ENCODE measurements at places on chromosomes 4 and X.
A peak's percentile ranks its signal among the peaks of the same experiment; 100 is the strongest.

- no peak for DNase-seq
Measured at GRCh38 chr4:114077610-114078009, 98.2 kb upstream of the ARSJ start.

- no peak for DNase-seq
Measured at GRCh38 chr4:159079074-159079473, 23.8 kb upstream of the RAPGEF2 start.

- no peak for DNase-seq
Measured at GRCh38 chr4:174635732-174636131, 113.4 kb upstream of the HPGD start.

DNA sequence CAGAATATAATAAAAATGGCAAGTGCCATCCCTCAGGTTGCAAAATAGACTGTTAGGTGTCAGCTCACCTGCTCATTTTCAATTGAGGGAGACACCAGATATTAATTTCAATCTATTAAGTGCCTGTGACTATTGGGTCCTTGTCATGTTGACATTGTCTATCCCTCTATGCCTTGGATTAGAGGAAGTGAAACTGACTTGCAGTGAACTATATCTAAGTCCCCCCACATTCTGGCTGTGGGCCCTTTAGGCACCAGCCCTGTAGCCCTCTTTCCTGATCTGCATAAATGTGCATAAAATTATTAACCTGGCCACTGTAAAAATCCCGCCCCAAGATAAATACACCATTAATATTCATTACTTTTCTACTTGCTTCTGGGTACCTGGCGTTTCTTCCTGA, 293.0 kb upstream of the CLNK start:
- DNase-seq: no peak

GRCh38 chr4:67744561-67745283, 9.5 kb downstream of the GNRHR start:
- no peak for DNase-seq

GRCh38 chrX:51151734-51152133, 180.9 kb upstream of the NUDT10 start:
- DNase-seq: no peak

DNA sequence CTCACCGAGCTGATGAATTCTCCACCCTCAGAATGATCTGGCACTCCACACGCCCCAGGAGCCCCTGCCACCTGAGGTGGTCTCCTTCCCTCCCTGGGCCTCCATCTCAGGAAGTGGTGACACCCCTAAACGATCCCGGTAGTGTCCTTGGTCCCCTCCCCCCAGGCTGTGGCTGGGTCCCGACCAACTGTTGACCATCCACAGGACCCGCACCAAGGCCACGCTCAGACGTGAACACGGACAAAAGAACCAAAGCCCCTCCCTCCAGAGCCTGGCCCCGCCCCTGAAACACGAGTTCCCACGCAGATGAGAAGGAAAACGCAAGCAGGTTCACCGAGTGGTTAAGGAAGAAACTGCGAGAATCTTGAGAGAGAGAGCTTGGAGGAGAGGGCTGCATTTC, 16.6 kb downstream of the LRPAP1 start:
- no peak for DNase-seq

- DNase-seq: no peak
Measured at GRCh38 chr4:42391981-42392380, 5.3 kb upstream of the SHISA3 start.

- DNase-seq: no peak
Measured at GRCh38 chr4:140046543-140046942, 107.4 kb downstream of the MAML3 start.

- no peak for DNase-seq
Measured at GRCh38 chr4:99723612-99724011, 66.0 kb upstream of the C4orf54 start.

DNA sequence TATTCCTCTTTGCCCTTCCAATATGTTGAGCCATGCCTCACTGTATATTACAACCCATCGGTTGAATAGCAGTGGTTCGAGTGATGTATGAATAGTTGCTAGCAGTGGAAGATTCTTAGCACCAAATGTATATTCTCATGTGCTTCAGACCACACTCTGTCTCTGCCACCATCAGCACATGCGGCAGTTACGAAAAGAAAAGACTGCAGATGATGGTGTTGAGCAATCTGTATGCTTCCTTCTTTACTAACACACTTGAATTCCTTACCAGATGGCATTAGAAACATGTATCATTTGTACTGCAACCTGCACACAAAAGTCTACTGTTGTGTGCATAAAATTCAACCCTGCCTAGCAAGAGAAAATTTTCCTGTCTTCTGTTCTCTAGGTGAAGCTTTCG, 214.6 kb downstream of the ENOX2 start:
- DNase-seq: no peak

DNA sequence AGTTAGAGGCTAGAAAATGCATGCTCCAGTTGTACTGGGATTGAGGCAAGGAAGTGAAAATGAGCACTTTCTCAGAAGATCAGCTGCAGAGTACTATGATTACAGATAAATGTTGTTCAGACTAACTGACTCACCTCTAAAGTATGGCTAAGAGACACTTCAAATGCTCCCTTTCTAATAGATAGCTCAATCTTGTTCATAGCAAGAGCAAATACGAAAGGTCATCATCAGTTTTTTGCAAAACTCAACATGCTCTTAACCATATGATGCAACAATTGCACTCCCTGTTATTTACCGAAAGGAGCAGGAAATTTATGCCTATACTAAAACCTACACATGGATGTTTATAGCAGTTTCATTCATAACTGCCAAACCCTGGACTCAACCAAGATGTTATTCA, 838.4 kb upstream of the INTU start:
- no peak for DNase-seq

- peak; percentile 64 for DNase-seq
Measured at GRCh38 chr4:54233697-54234496, 4.8 kb downstream of the PDGFRA start.

DNA sequence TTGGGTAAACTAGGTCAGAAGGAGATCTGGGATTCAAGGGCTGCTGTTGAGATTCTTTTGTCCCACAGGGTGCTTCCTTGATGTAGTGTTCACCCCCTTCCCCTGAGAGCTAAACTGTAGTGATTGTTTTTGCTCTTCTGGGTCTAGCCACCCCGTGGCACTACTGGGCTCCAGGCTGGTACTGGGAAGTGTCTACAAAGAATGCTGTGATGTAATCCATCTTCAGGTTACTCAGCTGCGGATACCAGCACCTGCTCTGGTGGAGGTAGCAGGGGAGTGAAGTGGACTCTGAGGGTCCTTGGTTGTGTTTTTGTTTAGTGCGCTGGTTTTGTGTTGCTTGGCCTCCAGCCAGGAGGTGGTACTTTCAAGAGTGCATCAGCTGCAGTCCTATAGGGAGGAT, 365.5 kb downstream of the ZNF674 start:
- DNase-seq: no peak

DNA sequence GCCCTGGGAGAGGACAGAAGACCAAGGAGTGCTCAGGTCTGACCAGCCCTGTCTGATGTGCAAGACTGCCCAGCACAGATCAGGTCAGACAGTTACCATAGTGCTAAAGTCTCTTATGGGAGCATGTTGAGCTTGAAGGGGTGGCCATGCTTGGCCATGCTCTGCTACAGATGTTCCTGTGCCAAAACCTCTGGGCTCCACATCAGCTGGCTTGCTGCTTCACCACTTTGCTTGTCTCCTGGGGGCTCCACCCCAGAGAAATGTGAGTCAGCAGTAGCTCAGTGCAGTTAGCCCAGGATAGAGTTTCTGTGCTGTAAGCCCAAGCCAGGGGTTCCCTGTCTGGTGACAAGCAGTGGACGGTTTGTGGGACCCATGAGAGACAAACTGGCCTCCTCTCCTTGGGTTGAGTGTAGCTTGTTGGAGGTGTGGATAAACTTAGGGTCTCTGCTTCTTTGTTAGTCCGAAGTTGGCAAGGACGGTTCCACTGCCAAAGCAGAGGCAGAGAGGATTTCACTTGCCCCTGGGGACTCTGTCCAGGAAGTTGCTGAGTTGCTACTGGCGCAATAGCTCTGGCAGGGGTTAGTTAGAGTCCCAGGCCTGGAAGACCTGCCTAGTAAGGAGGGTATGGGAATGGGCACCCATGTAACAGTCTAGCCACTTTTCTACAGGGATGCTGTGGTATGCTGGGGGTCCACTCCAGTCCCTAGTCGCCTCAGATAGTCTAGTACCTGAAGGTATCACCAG, 8.7 kb upstream of the TMSB15C start:
- no peak for DNase-seq

DNA sequence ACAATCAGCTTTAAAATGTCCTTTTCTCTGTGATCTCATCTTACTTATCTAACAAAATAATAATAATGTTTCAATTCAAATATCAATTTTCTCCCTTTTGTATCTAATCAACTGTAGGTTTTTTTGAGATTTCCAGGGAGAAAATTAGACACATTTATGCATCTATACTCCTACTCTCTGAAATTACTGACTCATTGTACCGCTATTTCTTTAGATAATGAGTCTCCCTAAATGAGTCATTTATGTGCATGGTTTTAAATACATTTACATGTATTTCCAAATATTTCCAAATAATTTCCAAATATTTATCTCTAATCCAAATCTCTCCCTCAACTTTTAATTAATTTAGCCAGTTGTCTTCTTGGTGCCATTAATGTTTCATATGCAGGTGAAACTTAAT, 621.0 kb downstream of the TECRL start:
- DNase-seq: no peak

DNA sequence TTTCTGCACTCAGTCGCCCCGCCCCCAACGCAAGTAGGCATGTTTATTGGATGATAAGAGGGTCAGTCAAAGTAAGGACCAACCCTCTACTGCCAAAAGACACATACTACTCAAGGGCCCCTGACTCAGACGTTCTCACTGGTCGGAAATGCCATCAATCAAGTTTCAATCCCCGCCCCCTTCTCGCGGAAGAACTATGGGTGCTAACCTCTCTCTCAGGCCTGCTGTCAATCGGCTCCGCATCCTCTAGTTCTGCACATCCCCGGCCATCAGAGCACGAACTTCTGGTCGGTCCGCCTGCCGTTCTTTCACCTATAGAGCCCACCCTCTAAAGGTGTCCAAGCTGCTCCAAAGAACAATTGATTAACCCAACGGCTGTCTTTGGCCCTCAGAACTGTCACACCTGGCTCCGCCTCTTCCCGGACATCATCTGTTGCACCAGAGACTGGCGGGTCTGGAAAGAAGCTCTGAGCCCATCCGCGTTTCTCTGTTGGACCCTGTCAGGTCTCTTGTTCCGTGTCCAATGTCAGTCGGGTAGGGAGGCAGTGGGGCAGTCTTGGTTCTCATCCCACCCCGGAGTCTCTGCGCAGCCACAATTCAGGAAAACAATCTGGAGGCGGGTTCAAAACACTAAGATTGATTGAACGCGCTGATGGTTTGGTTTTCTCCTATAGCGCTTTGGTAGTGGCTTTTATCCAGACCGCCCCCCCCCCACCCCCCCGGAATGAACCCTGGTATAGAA, 15.2 kb downstream of the NDUFB11 start:
- peak; percentile 84 for DNase-seq

GRCh38 chr4:124167602-124168001, 544.9 kb downstream of the ANKRD50 start:
- DNase-seq: no peak

DNA sequence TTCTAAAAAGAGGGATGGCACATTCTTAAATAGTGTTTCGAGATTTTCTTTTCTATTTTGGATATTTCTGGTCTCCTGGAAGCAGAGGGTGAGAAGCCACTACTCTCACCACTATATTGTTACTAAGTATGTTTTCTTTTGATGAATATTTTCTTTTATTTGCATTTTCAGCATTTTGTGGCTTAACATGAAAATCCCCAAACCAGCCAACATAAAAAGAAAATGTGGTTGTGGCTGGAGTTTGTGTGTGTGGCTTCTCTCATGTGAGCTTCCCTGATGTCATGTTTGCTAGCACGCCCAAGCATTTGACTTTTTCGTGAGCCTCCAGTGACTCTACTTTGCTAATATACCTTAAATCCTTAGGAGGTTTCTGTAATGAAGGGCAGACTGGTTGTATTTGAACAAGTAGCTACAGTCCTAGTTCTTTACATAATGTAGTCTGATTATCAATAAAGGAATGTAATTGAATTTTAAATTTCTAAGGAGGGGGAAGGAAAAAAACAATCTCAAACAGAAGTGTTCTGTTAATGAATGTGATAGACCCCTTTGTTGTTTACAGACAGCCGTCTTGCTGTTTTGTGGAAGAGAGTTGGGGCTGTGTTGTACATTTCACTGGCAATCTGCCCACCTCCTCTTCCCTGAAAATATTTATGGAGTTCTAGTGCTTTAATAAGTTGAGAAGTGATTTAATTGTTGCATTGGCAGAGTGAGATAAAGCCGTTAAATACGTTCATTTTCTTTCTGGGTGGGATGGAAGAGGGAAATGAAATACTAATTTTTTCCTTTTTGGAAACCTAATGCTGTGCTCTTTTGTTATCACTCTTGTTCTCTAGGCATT, 114.6 kb downstream of the ARHGAP10 start:
- no peak for DNase-seq

- DNase-seq: no peak
Measured at GRCh38 chr4:48651914-48652313, 128.2 kb downstream of the FRYL start.

DNA sequence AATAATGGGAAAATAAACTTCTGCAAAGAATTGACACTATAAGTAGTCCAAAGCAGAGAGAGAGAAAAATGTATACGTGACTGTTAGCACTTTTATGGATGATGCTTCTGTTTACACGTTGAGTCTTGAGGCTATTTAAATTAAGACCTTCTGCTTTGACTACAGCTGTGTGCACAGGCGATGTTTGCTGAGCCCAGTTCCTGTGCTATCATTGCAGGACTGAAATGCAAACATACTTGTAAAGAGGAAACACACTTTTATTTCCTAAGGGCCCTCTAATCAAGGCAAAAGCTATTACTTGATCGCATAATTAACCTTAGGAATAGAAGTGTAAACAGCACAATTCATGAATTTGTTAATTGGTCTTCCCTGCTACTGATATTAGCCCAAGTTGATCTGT, 226.9 kb downstream of the FBXW7 start:
- no peak for DNase-seq

- no peak for DNase-seq
Measured at GRCh38 chrX:122641826-122642225, 542.3 kb upstream of the GRIA3 start.

DNA sequence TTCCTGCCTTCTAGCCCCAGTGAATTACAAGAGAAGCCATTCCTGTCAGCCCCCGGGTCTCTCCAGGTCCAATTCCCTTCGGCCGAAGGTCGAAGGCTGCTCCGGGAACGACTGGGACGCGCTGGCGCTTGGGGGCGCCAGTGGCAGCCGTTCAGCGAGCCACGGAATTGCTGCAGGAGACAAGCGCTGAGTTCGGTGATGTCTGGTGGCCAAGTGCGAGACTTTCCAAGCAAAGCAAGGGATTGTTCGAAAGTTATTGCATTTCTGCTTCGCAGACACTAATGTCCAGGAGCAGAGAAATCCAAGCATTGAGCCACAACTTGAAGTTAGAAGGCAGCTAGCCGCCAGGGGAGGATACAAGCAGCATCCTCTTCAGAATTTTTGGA, 1.1 kb upstream of the DKK2 start:
- no peak for DNase-seq

GRCh38 chrX:71909956-71910355, 689 bp upstream of the NHSL2 start:
- no peak for DNase-seq

- DNase-seq: no peak
Measured at GRCh38 chr4:14257903-14258302, 630.4 kb upstream of the BOD1L1 start.
